Psoas muscle (tissue), 8 donors: ENCODE measurements at places on chromosomes 11 and 22. TPM values are rescaled to one million over a fixed set of nuclear protein-coding genes. Genes with fewer than 3 reads are reported as not detected.
A peak's percentile ranks its signal among the peaks of the same experiment; 100 is the strongest.

GRCh38 chr11:116911976-116912734 is 74.7 kb upstream of the APOA1 start:
- no peaks in the 10 kb centered on the region for H3K36me3 ChIP-seq
- no peak for DNase-seq
- H3K27ac ChIP-seq, result no peak overlapping the region
- H3K27me3 ChIP-seq, result no peaks in the 10 kb centered on the region
- H3K4me3 ChIP-seq, result no peak overlapping the region
- H3K4me1 ChIP-seq, result peaks cover 14% of the 10 kb centered on the region

DNA sequence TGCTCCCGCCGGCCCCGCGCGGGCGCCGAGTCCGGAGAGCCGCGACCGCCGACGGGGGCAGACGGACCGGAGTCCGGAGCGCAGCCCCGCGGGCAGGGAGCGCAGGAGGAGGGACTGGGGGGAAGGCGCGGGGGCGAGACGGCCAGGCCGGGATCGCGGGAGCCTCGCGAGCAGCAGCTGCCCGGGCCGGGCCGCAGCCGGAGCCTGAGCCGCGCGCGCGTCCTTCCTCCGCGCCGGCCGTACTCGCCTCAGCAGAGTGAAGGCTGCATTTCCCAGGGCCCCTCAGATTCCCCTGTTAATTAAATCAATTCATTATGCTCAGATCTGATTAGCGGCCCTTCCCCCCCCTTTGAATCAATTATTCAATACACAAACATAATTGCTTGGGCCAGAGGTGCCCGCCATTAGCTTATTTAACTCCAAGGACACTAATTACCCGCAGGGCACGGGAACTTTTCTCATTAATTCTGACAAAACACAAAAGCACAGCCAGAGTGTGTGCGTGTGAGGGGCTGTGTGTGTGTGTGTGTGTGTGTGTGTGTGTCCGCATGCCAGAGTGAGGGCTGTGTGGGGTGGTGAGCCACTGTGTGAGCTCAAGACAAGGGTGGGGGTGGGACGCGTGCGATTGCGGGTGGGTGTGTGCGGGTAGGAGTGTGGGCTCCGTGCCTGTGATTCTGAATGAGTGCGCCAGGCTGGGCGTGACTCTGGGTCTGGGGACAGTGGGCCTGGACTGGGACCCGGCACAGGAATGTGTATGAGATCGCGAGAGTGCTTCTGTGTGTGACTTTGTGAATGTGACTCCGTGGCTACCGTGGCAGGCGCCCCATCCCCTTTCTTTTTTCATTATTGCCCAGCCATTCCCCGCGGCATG is 5.1 kb upstream of the LMO1 start:
- H3K4me3 ChIP-seq, result peak overlapping the region; percentile 67
- H3K27ac ChIP-seq, result no peak overlapping the region
- no peaks in the 10 kb centered on the region for H3K36me3 ChIP-seq
- H3K4me1 ChIP-seq, result peaks cover 5% of the 10 kb centered on the region
- no peak for DNase-seq

DNA sequence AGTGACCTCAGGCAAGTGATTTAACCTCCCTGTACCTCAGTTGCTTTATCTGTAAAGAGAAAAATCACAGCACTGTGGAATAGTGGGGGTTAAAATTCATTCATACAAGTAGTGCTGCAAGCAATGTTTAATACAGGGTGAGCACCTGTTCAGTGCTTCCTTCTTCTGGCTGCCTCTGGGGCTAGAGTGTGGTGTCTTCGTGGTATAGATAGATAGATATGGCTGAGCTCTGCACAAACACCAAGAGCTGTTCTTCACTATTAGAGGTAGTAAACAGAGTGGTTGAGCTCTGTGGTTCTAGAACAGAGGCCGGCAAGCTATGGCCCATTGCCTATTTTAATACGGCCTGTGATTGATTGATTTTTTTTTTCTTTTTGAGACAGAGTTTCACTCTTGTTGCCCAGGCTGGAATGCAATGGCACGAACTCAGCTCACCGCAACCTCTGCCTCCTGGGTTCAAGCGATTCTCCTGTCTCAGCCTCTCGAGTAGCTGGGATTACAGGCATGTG is 32.9 kb downstream of the LIMK2 start:
- no peak overlapping the region for H3K4me3 ChIP-seq
- H3K4me1 ChIP-seq, result peaks cover 46% of the 10 kb centered on the region
- H3K36me3 ChIP-seq, result peaks cover 4% of the 10 kb centered on the region
- no peaks in the 10 kb centered on the region for H3K27me3 ChIP-seq
- no peak for DNase-seq
- H3K27ac ChIP-seq, result peak overlapping the region; percentile 75

- no peak overlapping the region for H3K27ac ChIP-seq
- DNase-seq, result no peak
- H3K36me3 ChIP-seq, result no peaks in the 10 kb centered on the region
Observed at GRCh38 chr11:79122759-79123158, 318.1 kb downstream of the TENM4 start.

GRCh38 chr11:104122011-104122635 is 41.8 kb downstream of the PDGFD start:
- no peaks in the 10 kb centered on the region for H3K4me1 ChIP-seq
- no peaks in the 10 kb centered on the region for H3K27me3 ChIP-seq
- H3K4me3 ChIP-seq, result no peak overlapping the region
- H3K27ac ChIP-seq, result no peak overlapping the region
- DNase-seq, result no peak
- H3K36me3 ChIP-seq, result no peaks in the 10 kb centered on the region

DNA sequence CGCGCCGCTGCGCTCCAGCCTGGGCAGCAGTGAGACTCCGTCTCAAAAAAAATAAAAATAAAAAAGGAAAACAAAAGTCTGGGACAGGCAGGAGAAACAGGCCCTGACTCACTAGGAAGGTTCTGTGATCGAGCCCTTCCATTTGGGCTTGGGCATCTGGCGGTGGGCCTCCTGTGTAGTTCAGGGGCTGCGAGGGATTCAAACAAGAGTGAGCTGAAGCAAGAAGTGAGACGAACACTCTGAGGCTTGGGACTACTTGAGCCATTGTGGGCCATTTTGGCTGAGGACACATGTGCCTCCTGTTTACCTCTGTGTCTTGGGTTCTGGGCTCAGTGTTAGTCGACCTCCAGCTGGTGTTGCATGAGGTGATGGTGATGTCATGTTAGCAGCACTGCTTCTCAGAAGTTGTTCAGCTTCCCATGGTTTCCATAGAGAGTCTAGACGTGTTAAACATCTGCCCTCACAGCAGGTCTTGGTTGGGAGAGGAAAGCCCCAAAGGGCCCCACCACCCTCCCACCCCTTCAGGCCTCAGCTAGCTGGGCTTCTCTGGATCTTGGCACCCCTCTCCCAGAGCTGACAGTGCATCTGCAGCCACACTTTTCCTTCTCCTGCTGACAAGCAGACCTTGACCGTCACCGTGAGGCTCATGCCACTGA is 57.8 kb downstream of the MED15 start:
- peaks cover 16% of the 10 kb centered on the region for H3K4me1 ChIP-seq
- H3K27ac ChIP-seq, result no peak overlapping the region
- DNase-seq, result no peak
- no peak overlapping the region for H3K4me3 ChIP-seq
- H3K27me3 ChIP-seq, result no peaks in the 10 kb centered on the region

- H3K4me3 ChIP-seq, result no peak overlapping the region
- DNase-seq, result no peak
- peaks cover 6% of the 10 kb centered on the region for H3K4me1 ChIP-seq
- no peaks in the 10 kb centered on the region for H3K36me3 ChIP-seq
Observed at GRCh38 chr11:125308246-125308645, 143.7 kb downstream of the PKNOX2 start.

DNA sequence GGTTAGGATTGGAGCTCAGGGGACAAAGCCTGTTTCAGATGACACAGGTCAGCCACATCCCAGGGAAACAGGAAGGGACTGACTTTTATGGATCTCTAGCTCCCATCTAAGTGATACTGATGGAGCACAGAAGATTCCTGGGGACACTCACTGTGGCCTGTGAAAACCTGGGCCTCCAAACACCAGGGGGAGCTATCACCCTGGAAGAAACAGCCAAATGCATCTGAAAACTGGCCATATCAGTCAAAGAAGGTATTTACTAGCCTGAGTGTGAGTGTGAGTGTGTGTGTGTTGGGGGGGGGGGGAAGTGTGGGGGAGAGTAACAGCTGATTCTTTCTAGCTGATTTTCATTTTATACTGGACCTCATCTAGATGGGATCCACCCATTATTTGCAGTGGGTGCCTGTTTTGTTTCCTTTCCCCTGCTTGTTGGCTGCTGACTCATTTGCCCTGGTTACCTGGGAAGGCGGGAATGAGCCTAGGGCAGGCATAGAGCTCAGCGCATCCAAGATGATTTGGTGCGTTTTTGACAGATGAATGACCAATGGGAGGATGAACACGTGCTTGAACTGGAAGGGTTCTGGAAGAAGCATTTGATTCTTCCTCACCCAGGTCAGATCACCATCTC is 284.0 kb downstream of the KIRREL3 start:
- H3K27me3 ChIP-seq, result no peaks in the 10 kb centered on the region
- no peaks in the 10 kb centered on the region for H3K36me3 ChIP-seq
- DNase-seq, result no peak
- H3K27ac ChIP-seq, result no peak overlapping the region

DNA sequence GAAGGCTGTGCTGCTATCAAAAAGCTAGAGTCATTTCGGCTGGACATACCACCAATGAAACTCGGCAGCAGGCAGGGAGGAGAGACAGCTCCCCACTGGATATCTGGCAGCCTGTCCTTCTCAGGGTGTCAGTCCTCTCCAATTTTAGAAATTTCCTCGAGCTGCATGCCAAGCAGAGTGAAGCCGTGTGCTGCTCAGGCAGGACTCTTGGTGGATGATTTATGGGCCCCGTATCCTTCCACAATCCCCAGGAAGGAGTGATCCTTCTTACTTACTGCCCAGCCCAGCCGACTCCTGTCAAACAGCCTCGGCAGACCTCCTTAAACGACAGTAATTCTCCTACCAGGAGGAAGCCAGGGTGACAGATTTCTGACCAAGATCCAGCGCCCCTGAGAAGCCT is 410.4 kb downstream of the TENM4 start:
- H3K27me3 ChIP-seq, result no peaks in the 10 kb centered on the region
- no peak overlapping the region for H3K27ac ChIP-seq
- H3K4me1 ChIP-seq, result peaks cover 8% of the 10 kb centered on the region
- H3K36me3 ChIP-seq, result no peaks in the 10 kb centered on the region

GRCh38 chr22:21568347-21569075 is 997 bp downstream of the UBE2L3 start:
- no peaks in the 10 kb centered on the region for H3K27me3 ChIP-seq
- peak; percentile 64 for DNase-seq
- H3K36me3 ChIP-seq, result no peaks in the 10 kb centered on the region
- peak overlapping the region; percentile 96 for H3K27ac ChIP-seq
- peaks cover 36% of the 10 kb centered on the region for H3K4me1 ChIP-seq

- no peak overlapping the region for H3K27ac ChIP-seq
- no peak for DNase-seq
- no peaks in the 10 kb centered on the region for H3K4me1 ChIP-seq
Observed at GRCh38 chr11:4455419-4455818, 6.3 kb downstream of the OR52K2 start.

GRCh38 chr11:83140691-83141455 is 16.1 kb upstream of the PCF11 start:
- no peak overlapping the region for H3K4me3 ChIP-seq
- DNase-seq, result no peak
- no peak overlapping the region for H3K27ac ChIP-seq
- H3K4me1 ChIP-seq, result peaks cover 7% of the 10 kb centered on the region
- no peaks in the 10 kb centered on the region for H3K27me3 ChIP-seq
- H3K36me3 ChIP-seq, result no peaks in the 10 kb centered on the region

DNA sequence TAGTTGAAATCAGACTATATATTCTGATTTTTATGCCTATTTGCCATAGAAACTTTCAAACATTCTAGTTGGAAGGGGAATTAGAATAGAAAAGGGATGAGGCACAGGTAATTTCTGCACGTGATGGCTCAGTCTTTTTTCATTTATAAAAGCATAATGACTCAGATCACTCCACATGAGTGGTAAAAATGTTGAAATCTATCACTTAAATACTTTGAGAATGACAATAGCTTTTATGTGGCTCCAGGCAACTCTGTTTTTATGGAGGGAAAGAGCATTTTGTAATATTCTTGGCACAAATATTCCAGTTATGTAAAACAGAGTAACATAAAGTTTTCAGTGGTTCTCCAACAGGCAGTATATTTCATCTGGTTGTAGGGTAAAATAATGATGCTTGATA is 5.9 kb upstream of the MMP3 start:
- no peak overlapping the region for H3K4me3 ChIP-seq
- H3K27me3 ChIP-seq, result no peaks in the 10 kb centered on the region
- no peaks in the 10 kb centered on the region for H3K4me1 ChIP-seq

GRCh38 chr22:39080052-39080762 is 3.1 kb downstream of the APOBEC3G start:
- no peaks in the 10 kb centered on the region for H3K4me1 ChIP-seq
- H3K4me3 ChIP-seq, result no peak overlapping the region
- H3K36me3 ChIP-seq, result no peaks in the 10 kb centered on the region
- no peak overlapping the region for H3K27ac ChIP-seq
- DNase-seq, result peak; percentile 15

GRCh38 chr11:70568035-70568813 is 169.9 kb downstream of the CTTN start:
- H3K4me1 ChIP-seq, result no peaks in the 10 kb centered on the region
- H3K27me3 ChIP-seq, result peaks cover 15% of the 10 kb centered on the region
- H3K27ac ChIP-seq, result peak overlapping the region; percentile 32
- peak overlapping the region; percentile 60 for H3K4me3 ChIP-seq
- H3K36me3 ChIP-seq, result no peaks in the 10 kb centered on the region
- DNase-seq, result peak; percentile 68

DNA sequence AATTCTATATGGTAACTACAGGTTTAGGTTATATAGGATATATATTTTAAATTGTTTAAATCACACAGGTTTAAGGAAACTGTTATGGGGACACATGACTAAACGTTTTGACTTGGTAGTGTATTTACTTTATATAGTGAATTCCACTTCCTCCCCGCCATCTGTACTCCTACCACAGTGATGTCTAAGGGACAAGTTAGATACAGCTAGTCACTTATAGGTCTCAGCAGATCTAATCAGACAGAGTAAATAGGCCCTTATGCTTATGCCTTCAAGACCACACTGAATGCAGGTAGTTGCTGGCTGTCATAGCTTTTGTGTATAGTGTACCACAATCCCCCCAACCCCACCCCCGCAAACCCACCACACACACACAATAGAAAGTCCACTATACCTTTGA is 8.2 kb downstream of the SESN3 start:
- no peak overlapping the region for H3K27ac ChIP-seq
- DNase-seq, result no peak
- H3K36me3 ChIP-seq, result no peaks in the 10 kb centered on the region
- no peaks in the 10 kb centered on the region for H3K27me3 ChIP-seq
- H3K4me3 ChIP-seq, result no peak overlapping the region

GRCh38 chr22:47672526-47672925 is 910.1 kb downstream of the TBC1D22A start:
- no peak overlapping the region for H3K27ac ChIP-seq
- H3K4me3 ChIP-seq, result no peak overlapping the region
- no peaks in the 10 kb centered on the region for H3K27me3 ChIP-seq
- DNase-seq, result no peak
- H3K4me1 ChIP-seq, result no peaks in the 10 kb centered on the region
- no peaks in the 10 kb centered on the region for H3K36me3 ChIP-seq

- H3K4me3 ChIP-seq, result peak within 1 kb of the TSS; percentile 66
- H3K27ac ChIP-seq, result peak within 1 kb of the TSS; percentile 46
- H3K27me3 ChIP-seq, result no peaks in the 10 kb centered on the region
- no peaks in the 10 kb centered on the region for H3K4me1 ChIP-seq
- DNase-seq, result no peak
Observed at GRCh38 chr11:5624489-5625279, at the start of gene TRIM34. Gene TRIM34 (plus strand): TSS chr11:5625001. CDS start chr11:5632332, 7,331 bp downstream.

OR8G1 gene
- not detected for total RNA-seq

UCP3 gene
- total RNA-seq, result 53.8 TPM

C22orf42 gene
- total RNA-seq, result not detected

PGA4 gene
- total RNA-seq, result not detected

MUC5B gene
- total RNA-seq, result 0.20 TPM

KCNE3 gene
- 1.0 TPM for total RNA-seq

OR5A1 gene
- not detected for total RNA-seq

CALCA gene
- not detected for total RNA-seq

RAB39A gene
- total RNA-seq, result 0.37 TPM

TSGA10IP gene
- total RNA-seq, result not detected

RAB6A gene
- total RNA-seq, result 88.2 TPM

ROM1 gene
- 4.4 TPM for total RNA-seq
